ENCODE measurements at places on chromosomes 12 and 14.

DNA sequence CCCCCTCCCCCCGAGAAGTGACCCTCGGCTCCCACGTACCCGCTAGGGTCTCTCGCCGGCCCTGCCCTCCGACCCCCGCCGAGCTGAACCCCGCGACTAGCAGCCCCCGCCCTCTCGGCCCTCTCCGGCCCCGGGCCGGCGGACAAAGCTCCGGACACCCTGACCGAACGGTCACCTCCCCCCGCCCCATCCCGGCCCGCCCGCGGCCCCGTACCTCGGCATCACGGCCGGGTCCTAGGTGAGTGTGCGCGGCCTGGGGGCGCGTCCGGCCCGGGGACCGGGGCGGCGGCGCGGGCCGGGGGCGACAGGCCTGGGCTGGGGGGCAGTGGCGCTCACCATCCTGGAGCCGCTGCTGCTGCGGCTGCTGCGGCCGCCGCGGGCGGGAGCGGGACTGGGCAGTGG is at the start of gene FIGNL2:
FIGNL2 (minus strand) TSS at position 393 of the 402 bp plus-strand sequence. CDS start 26,305 bp downstream, outside the sequence.
- no peak for DNase-seq

- DNase-seq = no peak
These were observed 3.9 kb upstream of the MEG3 start for GRCh38 chr14:100822013-100822412.

DNA sequence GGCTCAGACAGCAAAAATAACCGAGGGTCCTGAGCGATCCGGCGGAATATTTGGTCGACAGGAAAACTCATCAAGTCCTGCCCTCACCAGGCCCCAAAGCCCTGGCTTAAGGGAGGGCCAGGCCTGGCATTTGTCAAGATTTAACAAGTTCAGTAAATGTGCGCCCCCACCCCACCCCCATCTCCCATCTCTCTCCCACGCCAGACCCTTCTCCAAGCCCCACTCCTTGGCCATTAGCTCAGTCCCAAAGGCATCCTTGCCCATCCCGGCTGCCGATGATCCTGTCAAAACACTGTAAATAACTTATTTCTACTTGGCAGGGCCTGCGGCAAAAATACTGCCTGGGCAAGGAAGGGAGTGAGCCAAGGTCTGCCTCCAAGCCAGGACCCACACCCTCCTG is 52.8 kb downstream of the ITPK1 start:
- no peak for DNase-seq

DNA sequence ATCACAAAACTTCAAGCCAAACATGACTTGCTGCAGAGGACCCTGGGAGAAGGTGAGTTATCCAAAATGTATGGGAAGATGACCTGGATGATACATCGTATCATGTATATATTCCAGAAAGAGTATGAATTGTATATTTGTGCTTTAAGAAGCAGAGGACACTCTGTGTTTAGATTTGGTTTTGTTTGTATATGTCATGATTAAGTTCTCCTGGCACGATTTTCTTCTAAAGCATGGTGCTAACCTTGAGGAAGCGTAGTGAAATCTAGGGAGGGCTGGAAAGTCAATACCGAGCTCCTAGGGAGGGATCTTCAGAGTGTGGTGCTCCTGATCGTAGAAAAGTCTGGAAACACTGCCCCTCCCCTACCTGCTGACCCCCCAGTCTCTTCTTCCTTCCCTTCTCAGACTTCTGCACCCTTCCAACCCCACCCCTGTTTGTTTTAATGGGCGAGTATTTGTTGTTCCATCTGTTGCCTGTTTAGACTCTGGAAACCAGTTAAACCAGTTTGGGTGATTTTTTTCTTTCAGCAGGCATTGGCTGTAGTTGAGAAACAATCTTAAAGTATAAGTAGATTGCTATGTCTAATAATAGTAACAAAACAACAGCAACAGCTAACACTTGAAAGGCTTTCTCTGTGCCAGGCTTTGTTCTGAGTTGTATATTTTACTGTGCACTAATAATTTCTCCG is 141.6 kb downstream of the KICS2 start:
- DNase-seq = no peak

DNA sequence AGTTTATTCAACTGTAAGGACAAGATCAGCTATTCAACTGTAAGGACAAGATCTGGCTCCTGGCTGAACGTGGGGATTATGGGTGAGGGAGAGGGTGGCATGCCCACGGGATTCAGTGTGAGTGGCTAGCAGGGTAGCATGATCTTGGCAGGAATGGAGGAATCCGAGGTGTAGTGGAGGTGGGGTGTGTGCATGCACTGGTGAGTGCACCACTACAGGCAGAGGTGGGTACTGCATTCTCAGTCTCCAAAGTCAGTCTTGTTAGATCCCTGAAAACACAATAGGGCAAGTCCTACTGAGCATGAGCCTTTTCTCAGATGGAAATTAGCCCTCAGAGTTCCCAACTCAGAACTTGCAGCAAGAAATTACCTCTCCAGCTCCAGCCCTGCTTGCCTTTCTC is 32.2 kb upstream of the DCD start:
- DNase-seq = peak; percentile 48

GRCh38 chr12:92472201-92472600 is 230.6 kb upstream of the PLEKHG7 start:
- no peak for DNase-seq

- no peak for DNase-seq
These were observed 53.3 kb upstream of the STK38L start for GRCh38 chr12:27190761-27191160.

DNA sequence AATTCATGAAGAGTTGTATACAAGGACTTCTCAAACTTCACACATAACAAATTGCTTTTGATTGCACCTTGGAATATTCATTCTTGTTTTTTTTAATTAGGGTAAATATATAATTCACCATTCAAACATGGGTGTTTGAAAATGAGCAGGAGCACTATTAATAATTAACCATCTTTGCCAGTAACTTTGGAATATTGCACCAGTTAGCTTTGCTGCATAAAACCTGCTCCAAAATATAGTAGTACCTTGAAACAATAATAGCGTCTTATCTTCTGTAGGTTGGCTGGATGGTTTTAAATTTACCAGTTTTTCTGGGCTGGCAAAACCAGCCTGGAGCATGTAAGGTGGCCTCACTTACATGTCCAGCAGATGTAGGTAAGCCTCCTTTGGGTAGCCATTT is 1112.4 kb downstream of the TRHDE start:
- DNase-seq = no peak

GRCh38 chr14:26855077-26855753 is 257.4 kb upstream of the NOVA1 start:
- DNase-seq = no peak

- DNase-seq = no peak
These were observed 117.7 kb downstream of the GPR135 start for GRCh38 chr14:59347511-59347900.

- peak; percentile 51 for DNase-seq
These were observed 722 bp downstream of the TMED8 start for GRCh38 chr14:77375973-77376770.

- DNase-seq = no peak
These were observed 41.5 kb downstream of the PITPNM2 start for GRCh38 chr12:123109319-123109772.

DNA sequence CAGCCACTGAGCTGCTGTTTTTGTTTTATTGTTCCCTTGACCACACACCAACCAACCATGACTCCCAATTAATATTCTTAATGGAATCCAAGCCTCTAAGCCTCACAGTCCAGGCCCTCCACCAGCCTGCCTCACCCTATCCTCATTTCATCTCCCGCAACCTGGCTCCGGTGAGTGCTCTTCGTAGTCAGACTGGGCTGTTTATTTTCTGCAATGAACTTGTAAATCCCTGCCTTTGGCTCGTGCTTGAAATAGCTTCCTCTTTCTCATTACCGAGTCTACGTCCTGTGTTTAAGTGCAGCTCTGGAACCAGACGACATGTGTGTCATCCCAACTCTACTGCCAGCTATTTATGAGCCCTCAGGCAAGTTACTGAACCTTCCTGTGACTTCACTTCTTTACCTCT is 12.4 kb upstream of the ETFBKMT start:
- no peak for DNase-seq

- no peak for DNase-seq
These were observed 64.2 kb downstream of the CLMN start for GRCh38 chr14:95255487-95255886.

DNA sequence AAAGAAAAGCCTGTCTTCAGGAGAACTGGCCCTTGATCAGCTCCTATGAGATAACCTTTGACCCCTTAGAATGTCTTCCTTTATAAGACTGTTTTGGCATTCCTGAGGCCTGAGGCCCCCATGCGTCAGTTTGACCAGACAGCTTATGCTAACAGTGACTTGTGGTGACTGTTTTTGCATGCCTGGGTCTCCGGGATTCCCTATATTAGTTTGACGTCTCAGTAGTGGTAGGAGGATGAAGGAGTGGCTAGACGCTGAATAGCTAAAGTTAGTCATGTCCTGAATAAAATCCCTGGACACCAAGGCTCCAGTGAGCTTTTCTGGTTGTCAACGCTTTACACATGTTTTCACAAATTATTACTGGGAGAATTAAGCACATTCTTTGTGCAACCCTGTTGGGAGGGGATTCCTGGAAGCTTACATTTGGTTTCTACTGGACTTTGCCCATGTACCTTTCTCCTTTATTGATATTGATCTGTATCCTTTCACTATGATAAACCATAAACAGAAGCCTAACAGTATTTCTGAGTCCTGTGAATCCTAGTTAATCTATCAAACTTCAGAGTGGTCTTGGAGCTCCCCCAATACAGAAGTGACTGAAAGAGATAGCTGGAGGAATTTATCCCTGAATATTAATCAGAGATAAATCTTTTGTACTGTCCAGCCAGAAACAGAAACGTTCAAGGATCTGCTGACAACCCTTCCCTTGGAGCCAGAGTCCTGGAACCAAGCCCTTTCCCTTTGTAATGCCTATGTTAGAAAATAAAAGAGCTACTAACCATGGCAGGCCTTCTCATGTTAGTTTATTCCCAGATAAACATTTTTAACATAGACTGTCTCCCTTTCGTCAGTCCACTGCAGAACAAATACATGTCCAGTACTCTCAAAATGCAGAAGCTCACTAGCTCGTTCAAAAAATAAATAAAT is 479.2 kb downstream of the RPS29 start:
- no peak for DNase-seq

DNA sequence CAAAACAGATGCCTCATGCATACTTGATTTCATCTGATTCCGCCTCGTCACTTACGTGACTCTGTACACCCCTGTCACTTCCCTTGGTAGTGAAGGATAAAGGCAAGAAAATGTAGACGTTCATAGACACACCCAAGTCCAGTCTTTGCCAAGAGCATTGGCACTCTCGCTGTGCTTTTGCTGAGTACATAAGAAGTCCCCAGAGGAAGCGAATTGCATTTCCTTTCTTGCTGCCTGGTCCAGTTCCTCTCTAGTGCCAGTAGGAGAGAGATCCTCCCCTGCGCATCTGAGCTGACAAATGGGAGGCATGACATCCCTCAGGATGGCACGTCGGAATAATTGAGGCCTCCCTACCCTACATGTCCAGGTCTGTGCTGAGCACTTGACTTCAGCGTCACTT is 21.3 kb upstream of the RIN3 start:
- DNase-seq = no peak

DNA sequence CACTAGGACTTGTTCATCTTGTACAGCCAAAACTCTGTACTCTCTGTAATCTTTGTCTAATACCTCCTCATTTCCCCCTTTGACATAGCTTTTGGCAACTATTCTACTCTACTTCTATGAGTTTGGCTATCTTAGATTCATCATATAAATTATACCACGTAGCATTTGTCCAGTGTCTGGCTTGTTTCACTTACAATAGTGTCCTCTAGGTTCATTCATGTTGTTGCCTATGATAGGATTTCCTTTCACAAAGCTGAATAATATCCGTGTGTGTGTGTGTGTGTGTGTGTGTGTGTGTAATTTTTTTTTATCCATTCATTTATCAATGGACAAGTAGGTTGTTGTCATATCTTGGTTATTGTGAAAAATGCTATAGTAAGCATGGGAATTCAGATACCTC is 209.5 kb downstream of the KCNC2 start:
- DNase-seq = no peak

DNA sequence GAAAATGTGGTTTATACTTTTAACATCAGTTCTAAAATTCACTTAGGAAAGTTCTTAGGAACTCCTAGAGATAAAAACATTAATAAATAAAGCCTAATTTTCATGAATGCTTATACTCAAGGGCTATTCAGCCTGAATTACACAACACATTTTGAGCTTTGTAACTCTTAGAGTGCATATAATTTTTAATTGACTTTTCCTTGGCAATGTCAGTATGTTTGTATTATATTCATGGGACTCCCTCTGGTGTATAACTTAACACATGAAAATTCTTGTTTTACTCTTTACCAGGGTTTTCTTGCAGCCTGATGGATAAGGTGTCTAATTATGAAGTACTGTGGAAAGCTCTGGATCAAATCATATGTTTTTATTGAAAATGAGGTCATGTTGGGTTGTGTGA is 150.6 kb upstream of the HMGA2 start:
- no peak for DNase-seq

DNA sequence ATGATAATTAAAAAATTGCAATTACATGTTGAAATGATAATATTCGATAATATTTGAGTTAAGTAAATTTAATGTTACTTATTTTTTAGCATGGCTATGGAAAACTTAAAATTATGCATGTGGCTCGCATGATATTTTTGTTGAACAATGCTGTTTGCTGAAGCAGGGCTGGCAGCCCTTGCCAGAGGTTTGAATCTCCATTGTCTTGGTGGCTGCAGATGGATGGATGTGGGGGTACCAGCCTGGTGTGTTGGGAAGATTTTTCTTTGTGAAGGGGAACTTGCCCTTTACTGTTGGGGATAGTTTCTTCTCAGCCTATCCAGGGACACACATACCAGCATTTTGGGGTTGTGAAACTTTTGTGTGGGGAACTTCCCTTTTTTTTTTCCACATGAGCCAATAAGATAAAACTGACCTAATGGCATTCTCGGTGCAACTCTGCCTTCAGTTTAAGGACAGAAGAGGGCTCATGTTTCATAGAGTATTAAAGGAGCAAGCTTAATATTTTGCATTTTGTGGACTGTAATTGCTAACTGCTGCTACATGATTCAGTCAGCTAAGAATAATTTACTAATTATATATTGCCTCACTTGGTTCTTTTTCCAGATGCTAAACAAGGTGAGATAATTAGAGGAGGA is 8.8 kb downstream of the RASSF3 start:
- no peak for DNase-seq

GRCh38 chr14:43172899-43173548 is 1334.1 kb downstream of the FSCB start:
- no peak for DNase-seq

- DNase-seq = no peak
These were observed 509.9 kb downstream of the DIO2 start for GRCh38 chr14:79701371-79701770.

DNA sequence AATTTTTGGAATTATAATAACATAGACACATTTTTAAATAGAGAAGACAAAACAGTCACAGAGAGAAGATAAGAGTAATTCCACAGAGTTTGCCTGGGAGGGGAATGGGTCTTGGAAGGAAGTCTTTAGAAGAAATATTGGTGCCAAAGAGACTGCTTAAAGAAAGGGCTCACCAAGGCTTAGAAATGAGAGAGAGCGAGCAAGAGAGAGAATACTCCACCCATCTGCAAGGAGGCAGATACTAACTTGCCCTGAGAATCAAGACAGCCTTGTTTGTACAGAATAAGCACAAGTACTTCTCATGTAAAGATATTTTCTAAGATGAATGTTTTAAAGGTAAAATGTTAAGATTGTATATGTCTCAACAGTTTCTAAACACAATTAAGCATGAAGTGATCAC is 165.5 kb downstream of the SLC38A4 start:
- DNase-seq = no peak

- DNase-seq = no peak
These were observed 119.0 kb upstream of the SLC38A4 start for GRCh38 chr12:46944771-46945170.

GRCh38 chr12:113440947-113441782 is 19.0 kb downstream of the SDSL start:
- no peak for DNase-seq

All from activated CD8-positive, alpha-beta T cell treated with anti-CD3 and anti-CD28 coated beads, Interleukin-2, amount 10 ng/mL, durations not matched to agents 7 days and 5 days (primary cell).